ENCODE measurements at places on chromosomes 1 and 21.

DNA sequence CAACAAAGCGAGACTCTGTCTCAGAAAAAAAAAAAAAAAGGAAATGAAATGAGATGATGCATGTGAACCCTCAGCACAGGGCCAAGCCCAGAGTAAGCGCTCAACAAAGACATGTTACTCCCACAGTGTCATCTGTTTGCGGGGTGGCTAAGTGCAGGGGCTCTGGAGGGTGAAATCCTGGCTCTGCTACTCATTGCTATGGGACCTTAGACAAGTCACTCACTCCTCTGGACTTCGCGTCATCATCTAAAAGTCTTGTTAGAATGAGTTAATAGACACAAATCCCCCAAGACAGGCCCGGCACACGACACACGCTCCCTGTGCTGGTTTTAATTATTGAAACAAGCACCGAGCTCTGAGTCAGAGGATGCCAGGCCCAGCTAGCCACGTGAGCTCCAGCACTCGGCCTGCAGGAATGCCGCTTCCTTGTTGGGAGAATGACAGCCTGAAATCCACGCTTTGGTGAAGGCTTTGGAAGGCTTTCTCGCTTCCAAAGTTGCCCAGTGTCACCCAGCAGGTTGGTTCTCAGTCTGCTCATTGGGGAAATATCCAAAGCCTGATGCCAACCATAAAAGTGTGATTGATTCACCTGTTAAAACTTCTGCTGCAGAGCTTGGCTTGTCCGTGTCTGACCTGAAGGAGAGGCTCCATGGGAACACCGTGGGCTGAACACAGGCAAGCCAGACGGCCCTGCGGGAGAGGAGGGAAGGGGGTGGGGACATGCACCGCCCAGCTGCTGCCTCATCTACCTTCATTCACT, 36.7 kb upstream of the TARDBP start:
- no peak for DNase-seq

DNA sequence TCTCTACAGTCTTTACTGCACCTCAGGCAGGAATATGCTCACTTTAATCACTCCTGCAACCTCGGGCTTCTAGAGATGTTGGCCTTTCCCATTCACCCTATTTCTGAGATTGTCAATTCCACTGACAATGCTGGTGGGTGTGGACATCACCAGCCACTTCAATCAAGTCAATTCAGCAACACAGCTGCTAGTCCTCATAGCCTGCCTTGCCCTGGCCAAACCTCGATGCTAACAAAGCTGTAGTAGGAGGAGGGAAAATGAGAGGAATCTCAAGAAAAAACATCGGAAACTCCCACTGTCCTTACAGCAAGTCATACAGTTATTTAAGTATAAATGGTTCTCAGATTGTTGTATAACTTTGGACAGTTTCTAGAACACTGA, 155.0 kb downstream of the KCNH1 start:
- DNase-seq, result no peak

- DNase-seq, result no peak
These were observed 49.0 kb downstream of the NRIP1 start for GRCh38 chr21:15015622-15016471.

GRCh38 chr1:15848143-15848928, 829 bp downstream of the SPEN start:
- no peak for DNase-seq

DNA sequence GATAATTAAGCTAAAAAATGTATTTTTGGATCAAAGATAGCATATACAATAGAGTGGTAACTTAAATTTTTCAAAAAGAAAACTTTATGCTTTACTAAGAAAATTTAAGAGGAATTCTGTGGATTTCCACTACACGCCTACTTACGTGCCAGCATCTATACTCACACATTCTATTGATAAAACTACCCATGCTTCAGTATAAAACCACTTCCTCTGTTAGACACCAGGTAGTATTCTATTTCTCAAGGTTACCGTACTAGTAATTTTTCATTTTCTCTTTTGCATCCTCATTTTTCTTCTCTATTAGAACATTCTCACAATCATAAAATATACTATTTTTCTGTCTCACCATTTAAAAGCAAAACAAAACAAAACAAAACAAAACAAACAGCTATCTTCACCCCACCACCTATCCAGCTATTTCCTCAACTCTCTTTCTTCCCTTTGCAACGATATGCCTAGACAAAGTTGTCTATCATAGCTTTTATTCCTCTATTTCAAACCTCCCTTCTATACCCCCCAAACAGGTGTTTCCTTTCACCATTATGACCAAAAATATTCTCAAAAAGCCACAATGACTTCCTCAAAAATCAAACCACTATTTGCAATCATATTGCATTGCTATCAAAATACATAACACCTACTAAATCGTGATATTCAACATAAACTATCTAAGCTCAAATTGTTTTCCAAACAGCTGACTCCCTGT, 1652.0 kb downstream of the MRPL39 start:
- no peak for DNase-seq

GRCh38 chr1:53207726-53208125, 11.1 kb downstream of the CPT2 start:
- DNase-seq, result no peak

- DNase-seq, result no peak
These were observed 73.1 kb upstream of the ACTRT2 start for GRCh38 chr1:2948001-2948750.

- no peak for DNase-seq
These were observed 496.9 kb upstream of the LRRC7 start for GRCh38 chr1:69070660-69071373.

- DNase-seq, result no peak
These were observed 132.0 kb upstream of the C1orf21 start for GRCh38 chr1:184254849-184255248.

- DNase-seq, result peak; percentile 23
These were observed 26.1 kb downstream of the SLC19A1 start for GRCh38 chr21:45516071-45516670.
